ENCODE measurements at places on chromosomes 1 and 21.

- no peak for DNase-seq
Measured at GRCh38 chr21:45892156-45892915, 89.2 kb upstream of the COL6A1 start.

- no peak for DNase-seq
Measured at GRCh38 chr1:9331558-9332346, 39.1 kb downstream of the SPSB1 start.

DNA sequence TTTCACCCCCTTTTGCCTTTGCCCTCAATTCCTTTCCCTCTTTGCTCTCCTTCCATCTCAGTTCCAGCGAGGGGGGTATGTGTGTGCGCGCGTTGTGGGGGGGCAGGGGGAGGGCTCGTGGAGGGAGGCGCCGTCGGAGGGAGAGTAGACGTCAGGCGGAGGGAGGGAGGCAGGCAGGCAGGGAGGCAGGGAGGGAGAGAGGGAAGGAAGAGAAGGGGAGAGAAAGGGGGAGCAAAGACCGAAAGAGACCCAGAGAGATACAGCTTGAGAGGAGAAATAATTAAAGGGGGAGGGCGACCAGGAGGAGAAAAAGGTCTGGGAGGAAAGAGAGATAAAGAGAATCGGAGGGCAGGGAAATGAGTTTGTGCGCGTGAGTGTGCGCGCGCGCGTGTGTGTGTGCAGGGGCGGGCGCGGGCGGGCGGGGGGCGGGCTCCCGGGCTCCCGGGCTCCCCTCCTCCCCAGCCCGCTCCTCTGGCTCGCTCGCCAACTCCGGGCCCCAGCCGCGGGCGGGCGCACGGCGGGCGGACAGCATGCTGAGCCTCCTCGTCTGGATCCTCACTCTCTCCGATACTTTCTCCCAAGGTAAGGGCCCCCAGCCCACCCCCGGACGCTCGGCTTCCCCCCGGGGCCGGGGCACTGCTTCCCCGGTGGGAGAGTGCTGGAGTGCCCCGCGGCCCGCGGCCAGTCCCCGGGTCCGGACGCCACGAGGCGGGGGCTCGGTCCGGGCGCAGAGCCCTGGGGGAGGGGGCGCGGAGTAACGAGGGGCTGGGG lies at the start of gene KIRREL1:
Gene KIRREL1, plus strand, starts transcription at position 499 of the 771 bp plus-strand sequence. Its CDS starts 32 bp downstream, at position 531.
- DNase-seq: no peak

DNA sequence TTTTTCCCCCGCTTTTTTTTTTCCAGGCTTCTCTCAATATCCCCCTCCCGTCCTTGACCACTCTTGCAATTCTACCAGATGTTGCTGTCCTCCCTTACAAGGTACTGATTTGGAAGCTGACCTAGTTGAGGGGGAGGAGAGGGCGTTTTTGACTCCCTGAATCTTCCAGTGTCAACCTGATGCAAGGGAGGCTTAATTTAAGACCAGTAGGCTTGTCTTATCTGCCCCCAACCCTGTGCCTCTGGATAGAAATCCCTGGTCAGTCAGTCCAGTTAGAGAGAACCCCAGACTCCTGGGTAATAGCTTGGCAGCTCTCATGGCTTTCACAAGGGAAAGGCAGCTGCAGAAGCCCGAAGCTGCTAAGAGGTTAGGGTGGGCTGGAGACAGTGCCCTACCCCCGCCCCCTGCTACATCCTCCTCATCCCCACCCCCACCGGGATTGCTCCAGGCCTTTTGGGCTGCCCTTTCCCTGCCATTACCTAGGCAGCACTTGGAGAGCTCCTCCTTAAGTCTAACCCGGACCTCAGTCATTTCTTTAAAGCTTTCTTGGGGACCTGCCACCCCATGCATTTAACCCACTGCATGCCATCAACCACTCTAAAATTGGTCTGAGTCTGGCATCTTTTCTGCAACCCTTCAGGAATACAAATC lies 3.6 kb downstream of the ACKR1 start:
- no peak for DNase-seq

GRCh38 chr1:165356876-165357275 lies 361 bp upstream of the LMX1A start:
- DNase-seq: no peak

DNA sequence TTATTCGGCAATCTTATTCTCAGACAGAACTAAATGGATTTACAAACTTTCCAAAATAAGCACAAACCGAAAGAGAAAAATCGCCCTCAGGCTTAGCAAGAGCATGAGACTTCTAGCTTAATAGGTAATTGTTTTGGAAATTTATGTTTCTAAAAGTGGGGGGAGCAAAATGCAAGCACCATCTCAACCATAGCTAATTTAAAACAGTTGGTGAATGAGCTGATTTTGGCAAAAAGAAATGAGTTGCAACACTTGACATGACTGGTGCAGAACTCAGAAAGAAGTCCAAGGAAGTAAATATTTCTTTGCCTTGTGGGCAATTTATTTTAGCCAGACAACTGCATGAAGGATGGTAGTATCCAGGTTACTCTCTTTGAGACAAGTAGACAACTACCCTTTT lies 71.5 kb upstream of the PTGFR start:
- DNase-seq: no peak

DNA sequence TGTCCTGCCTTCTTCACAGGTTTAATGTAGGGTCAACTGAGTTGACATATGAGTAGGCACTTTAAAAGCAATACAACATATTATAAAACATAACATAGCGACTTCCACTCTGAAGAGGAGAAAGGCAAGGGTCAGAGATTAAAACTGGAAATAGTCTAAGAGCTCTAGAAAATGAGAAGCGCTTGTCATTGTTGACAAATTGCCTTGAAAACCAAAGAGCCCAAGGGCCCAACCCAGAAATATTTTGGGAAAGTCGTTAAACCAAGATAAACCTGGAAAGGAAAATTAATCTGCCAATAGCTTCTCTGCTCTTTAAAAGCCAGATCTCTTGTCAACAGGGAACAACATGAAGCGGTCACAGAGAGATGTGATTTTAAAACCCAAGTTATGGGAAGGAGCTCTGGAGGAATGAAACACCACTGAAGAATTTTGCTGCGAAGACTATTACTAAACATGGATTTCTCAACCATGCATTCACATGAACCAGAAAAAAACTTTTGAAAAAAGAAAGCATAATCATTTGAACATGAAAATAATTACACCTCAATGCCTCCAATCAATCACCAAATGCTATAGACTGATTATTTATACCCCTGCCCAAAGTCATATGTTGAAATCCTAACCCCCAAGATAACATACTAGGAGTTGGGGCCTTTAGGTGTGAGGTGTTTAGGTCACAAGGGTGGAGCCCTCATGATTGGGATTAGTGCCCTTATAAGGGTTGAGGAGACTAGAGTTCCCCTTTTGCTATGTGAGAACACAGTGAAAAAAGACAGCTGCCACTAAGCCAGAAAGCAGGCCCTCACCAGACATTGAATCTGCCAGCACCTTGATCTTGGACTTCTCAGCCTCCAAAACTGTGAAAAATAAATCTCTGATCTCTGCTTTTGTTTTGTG lies 33.0 kb upstream of the MTF1 start:
- no peak for DNase-seq

DNA sequence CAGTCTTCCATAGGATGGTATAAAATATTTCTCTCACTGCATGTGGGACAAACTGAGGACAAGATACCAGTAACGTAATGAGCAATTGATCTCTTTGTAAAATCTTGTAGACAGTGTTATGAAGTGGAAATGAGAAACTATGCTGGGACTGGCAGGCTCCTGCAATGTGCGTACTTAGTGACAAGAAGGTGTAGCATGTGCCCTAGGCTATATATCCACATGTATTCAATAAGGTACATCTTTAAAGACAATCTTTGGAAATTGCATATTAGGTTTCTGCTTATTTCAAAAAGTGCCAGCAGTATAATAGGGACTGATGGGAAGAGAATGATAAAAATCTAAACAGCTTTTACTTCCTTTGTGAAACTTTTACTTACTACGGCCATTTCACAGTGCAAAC lies 81.9 kb upstream of the GREM2 start:
- no peak for DNase-seq

DNA sequence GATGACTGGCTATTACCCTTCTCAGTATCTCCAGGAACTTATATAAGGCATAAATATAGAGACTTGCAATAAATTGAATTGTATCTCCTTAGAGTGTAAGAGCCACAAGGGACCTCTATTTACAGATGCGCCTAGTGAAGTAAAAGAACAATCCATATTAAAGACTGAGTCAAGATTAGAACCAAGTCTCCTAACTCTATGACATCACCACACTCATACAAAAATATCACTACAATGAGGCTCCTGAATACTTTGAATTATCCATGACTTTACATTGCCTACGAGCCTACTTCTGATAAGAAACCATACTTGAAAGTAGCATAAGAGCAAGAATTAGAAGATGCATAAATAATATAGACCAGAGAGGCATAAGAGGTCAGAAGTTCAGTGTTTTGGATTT lies 18.8 kb downstream of the DPYD start:
- DNase-seq: no peak

DNA sequence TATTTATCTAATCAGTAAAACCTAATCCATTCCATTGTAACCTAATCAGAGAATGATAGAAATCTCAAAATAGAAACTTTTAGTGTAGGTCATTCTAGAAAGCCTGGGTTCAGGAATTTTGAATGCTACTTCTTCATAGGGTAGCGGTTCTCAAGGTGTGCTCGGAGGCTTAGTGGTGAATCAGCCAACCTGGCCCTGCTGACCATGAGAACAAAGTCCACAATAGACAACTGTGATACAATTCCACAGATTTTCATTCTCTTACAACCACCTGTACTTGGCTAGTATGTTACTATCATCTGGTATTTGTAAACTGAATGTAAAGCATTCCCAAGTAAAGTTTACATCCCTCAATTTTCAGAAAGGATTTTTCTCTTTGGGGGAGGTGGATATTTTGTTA lies 7.5 kb upstream of the PUM1 start:
- no peak for DNase-seq

DNA sequence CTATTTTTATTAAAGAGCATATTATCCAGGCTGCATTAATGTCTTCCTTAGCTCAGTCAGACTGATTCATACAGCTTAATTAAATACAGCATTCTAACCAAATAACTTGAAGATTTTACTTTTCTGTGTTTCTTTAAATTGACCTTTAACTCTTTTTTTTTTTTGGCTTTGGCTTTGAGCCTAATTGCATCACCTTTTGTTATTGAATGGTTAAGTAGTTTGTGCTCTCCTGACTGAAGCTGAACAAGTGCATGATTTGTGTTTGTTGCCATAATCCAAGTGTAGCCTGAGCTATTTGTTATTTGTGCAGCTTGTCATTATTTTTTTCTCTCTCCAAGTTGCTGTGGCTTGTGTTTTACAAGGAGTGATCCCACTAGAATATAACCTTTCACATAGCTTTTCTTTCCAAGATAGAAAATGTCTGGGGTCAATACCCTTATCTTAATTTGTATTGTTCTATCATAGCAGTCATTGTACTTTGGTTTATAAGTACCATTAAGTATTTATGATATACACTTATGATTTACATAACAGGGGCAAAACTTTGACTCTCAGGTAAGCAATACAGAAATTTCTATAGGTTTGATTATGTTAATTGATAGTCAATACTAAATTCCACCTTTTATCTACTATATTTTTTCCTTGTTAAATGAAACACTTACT lies 31.6 kb downstream of the CDC14A start:
- no peak for DNase-seq

DNA sequence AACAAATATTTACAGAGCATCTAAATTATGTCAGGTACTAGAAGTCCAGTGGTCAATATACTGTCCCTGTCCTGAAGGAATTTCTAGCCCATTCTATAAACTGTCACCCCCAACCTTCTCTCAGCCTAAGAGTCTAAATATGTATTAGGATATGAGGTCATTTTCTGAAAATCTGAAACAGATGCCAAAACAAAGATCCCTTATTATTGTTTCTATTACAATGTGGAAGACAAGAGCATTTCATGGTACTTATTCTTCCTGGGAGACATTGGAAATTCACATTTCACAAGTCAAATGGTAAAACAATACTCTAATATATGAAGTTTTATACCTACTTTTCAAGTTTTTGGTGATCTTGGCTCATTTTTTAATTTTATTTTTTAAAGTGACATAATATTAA lies 2.6 kb downstream of the CLCA1 start:
- no peak for DNase-seq

- no peak for DNase-seq
Measured at GRCh38 chr21:14300074-14300473, 82.9 kb downstream of the HSPA13 start.

DNA sequence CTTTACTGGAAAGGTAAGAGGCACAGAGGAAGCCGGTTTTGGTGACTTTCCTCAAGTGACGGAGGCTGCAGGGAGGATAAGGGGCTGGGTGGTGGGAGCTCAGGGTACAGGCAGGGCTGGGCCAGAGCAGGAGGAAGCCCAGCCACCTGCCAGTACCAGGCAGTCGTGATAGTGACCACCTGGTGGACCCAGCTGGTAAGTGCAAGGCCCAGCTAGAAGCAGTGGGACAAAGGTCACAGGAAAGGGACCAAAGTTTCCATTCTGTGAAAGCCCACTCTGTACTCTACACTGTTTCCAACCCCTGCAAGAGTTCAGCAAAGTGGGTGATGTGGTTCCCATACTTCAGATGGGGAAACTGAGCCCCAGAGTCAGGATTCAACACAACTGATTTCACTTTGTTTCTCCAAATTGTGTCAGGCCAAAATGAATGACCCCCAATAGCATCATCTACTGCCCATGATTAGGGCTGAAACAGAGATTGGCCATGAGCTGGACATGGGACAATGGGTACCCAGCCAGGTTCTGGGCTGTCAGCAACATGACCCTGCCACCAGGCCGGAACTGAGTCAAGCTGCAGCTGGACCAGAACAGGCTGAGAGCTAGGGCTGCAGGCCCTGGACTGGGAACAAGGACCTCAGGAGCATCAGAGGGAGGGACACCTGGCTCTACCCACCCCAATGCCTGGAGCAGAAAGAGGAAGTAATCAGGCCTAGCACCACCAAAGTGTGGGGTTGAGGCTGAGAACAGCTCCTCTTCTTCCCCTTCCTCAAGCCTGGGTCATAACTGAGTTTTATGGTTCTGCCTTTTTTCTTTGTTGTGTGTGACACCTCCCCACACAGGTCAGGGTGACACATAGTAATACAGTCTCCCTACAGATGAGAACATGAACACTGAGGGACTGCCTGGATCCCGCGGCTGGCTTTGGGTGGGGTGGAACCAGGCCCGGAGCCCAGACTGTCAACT lies 50.2 kb downstream of the KCNN3 start:
- no peak for DNase-seq

DNA sequence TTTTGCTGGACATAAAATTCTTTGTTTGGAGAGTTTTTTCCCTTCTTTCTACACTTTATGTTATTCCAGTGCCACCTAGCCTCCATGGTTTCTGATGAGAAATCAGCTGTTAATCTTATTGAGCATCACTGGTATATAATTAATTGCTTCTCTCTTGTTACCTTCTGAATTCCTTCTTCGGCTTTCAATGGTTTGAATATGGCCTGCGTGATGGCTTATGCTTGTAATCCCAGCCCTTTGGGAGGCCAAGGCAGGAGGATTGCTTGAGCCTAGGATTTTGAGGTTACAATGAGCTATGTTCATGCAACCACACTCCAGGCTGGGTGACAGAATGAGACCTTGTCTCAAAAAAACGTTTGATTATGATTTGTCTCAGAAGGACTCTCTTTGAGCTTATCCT lies 13.0 kb upstream of the CNIH4 start:
- DNase-seq: no peak
